ENCODE measurements at places on chromosomes 13 and 19.

DNA sequence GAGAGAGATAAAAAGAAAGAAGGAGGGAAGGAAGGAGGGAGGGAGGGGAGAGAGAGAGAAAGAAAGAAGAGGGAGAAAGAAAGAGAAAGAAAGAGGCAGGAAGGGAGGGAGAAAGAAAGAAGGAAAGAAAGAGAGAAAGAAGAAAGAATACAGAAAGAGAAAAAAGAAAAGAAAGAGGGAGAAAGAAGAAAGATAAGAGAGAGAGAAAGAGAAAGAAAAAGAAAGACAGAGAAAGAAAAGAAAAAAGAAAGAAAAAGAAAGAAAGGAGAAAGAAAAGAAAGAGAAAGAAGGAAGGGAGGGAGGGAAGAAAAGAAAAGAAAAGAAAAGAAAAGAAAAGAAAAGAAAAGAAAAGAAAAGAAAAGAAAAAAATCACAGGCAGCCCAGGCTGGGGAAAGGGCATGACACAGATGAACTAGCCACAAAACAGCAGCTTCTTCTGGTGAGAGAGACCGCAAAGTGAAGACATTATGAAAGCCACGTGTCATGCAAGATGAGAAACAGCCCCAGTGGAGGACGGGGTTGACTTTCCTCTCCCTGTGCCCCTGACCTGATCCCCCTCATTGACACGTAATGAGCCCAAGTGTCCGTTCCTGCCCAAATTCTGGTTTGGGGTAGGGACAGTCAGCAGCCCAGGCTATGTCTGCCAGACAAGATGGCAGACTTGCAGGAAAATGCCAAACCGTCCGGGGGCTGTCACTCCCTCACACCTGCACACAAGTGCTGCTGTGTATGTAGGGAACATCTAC is 102.1 kb downstream of the INSR start:
- DNase-seq = no peak

DNA sequence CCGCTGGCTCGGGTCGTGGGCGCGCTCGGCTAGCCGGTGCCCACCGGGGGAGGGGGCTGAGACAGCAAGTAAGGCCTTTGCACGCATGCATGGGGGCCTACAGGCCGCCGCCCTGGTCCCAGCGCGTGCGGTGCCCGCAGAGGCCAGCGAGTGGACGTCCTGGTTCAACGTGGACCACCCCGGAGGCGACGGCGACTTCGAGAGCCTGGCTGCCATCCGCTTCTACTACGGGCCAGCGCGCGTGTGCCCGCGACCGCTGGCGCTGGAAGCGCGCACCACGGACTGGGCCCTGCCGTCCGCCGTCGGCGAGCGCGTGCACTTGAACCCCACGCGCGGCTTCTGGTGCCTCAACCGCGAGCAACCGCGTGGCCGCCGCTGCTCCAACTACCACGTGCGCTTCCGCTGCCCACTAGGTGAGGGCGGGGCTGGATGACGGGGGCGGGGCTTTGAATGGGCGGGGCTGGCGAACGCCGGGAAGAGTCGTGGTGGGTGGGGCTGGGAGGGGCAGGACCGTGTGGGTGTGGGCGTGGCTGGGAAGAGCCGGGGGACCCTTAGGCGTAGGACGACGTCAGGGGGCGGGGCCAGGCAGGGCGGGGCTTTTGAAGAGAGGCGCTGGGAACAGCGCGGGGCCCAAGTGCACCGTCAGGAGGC is 2.1 kb downstream of the CILP2 start:
- DNase-seq = no peak

DNA sequence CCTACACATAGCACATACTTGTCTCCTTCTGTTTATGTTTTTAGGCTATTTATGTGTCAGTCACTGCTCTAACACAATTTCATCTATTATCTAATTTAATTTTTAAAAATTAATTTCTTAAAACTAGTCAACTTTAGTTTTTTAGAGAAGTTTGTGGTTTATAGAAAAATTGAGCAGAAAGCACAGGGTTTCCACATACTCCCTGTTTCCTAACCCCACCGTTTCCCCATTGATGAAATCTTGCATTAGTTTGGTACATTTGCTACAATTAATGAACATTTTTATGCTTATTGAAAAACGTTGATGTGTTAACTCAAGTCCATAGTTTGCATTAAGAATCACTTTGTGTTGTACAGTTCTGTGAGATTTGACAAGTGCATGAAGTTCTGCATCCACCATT is 53.5 kb downstream of the TNFSF13B start:
- no peak for DNase-seq

- DNase-seq = no peak
Measured at GRCh38 chr13:42356184-42356575, 84.2 kb downstream of the AKAP11 start.

DNA sequence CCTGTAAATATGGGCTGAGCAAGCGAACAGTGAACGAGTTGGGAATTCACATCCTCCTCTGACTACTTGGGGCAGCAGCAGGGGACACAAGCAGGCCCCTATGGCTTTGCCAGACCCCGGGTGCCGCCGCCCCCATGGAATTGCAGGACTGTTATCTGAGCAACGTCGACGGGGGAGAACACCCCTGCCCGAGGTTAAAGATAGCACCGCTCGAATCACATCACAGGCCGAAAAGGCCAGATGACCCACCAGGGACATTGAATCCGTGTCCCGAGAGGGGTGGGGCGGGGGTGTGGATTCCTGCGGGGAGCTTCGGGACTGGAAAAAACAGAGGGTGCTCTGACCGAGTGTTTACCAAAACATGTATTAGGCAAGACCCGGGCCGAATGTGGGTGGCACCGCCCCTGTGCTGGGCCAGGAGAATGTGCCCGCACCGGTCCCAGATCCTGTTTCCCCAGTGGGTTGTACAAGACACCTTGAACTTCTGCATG is 9.1 kb downstream of the FEM1A start:
- peak; percentile 39 for DNase-seq

DNA sequence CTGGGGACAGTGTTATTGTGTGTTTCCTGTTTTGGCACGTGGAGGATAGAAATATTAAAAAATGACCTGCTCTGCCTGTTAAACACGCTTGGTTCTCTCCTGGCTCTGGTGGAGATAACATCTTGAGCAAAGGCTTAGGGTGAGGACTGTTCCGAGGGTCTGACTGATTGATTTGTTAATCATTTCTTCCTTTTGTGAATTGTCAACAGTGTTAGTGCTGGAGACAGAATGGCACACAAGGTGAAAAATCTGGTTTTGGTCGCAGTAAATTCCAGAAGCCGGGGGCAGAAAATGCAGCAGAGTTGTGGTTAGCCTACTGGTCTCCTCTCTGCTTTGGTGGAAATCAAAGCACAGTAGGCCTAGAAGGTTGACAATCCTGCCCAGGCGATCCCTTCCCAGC is 163.6 kb downstream of the FGF9 start:
- DNase-seq = peak; percentile 18

- no peak for DNase-seq
Measured at GRCh38 chr13:95956589-95957148, 96.5 kb downstream of the UGGT2 start.

- DNase-seq = no peak
Measured at GRCh38 chr13:61727767-61728166, 312.1 kb upstream of the PCDH20 start.

DNA sequence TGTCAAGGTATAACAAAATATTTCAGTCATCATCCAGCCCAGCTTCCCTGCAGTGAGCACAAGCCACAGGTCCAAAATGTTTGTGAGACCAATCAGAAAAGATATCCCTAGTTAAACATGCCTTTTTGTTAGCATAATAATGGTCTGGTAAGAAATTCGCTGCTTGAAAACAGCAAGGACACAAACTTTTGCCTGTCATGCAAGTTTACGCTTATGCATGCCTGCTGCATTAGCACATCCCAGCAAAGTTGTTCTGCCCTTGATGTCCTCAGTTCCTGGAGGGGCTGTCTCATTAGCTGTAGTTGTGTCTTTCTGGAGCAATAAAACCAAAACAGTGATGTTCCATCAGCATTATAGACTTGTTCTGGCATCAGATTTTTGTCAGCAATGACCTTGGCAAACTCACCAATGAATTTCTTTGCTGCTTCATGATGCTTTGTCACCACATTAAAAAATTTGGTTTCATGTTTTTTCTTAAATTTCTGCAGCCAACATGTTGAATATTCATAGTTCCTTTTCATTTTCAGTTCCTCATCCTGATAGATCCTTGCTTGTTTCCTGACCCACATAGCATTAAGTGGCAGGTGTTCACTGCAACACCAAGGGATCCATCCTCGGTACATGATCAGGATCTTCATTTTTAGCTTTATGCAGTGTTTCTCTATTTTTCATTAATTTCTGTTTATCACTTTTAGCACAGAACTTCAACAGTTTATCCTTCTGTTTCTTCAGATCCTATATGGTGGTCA is 72.0 kb upstream of the GPR183 start:
- no peak for DNase-seq

DNA sequence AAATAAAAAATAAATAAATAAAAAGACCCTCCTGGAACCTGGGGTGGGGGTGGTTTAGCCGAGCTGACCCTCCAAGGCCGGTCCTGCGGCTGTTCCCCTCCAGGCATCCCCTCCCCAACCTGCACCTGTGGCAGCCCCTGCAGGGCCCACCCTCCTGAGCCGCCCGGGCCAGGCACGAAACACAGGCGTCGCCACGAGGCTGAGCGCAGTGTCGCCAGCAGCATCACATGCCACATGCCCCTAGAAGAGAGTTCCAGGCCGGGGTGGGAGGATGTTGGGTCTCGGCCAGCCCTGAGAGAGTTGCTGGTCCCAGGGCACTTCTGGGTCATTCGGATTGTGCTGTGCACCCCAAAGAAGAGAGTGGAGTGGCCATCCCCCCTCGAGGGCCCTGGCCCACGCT is 82.0 kb downstream of the KDM4B start:
- DNase-seq = no peak

- no peak for DNase-seq
Measured at GRCh38 chr19:9995084-9995483, 15.2 kb downstream of the COL5A3 start.

DNA sequence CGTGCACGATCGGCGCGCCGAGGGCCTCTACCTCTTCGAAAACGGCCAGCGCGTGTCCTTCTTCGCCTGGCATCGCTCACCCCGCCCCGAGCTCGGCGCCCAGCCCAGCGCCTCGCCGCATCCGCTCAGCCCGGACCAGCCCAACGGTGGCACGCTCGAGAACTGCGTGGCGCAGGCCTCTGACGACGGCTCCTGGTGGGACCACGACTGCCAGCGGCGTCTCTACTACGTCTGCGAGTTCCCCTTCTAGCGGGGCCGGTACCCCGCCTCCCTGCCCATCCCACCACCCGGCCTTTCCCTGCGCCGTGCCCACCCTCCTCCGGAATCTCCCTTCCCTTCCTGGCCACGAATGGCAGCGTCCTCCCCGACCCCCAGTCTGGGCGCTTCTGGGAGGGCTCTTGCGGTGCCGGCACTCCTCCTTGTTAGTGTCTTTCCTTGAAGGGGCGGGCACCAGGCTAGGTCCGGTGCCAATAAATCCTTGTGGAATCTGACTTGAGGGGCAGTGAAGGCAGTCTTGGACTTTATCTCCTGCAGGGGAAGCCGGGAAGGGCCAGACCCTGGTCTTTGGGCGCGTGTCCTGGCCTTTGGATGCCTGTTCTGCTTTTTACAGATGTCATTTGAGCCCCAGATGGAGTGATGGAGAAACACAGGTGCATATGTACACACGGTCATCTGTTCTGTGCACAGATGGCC is 2.2 kb downstream of the CLEC11A start:
- no peak for DNase-seq

GRCh38 chr13:40981361-40981760 is 37.8 kb downstream of the ELF1 start:
- DNase-seq = no peak

GRCh38 chr13:59906413-59907049 is 257.2 kb downstream of the DIAPH3 start:
- DNase-seq = no peak

DNA sequence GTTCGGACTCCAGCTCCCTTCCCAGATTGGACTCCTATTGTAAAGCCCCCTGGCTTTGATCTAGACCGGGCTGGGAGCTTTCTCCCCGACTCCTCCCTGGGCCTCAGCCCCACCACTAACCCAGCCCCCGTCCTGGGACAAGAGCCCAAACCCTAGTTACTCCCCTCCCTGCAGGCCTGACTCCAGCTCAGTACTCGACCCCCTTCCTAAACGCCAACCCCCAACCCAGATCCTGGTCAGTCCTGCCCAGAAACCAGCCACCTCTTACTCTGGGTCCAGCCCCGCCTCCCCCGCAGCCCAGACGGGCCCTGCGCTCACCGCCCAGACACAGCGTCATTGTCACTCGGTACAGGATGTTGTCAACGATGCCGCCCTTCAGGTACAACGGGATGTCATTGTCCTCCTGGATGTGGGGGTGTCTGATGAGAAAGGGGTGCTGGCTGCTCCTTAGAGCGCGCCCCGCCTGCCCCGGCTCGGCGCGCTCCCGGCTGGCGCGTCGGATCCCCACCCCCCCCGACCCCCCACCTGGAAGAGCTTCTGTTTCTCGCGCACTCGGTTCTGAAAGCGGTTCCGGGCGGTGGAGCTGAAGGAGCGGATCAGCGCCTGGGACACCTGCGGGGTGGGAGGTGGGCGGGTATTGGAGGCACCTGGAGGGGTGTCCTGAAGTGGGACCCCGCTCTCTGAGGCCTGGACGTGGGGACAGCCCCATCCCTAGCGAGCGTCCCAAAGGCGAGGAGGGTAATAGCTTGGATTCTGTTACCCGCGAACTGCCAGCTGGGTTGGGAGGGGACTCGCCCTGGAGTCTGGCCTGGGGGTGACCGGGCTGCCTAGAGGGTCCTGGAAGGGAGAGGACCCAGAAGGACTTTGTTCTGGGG is 866 bp downstream of the COX7A1 start:
- DNase-seq = no peak

GRCh38 chr13:112728375-112729126 is 38.7 kb downstream of the ATP11A start:
- no peak for DNase-seq

DNA sequence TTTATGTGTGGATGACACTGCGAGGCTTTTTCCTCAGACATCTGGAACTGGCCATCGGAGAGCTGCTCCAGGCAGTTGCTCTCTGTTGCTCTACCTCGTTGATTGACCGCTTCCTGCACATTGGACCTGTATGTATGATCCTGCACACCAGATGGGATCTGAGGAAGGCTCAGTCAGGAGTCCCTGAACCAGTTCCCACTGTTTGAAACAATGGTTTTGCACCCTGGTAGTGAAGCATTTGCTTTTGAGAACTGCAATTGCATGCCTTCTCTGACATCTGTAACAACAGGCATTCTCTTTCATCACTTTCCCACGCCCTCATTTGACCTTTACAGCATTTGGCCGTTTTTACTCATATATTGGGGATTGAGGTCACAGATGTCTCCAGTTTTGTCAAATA is 61.1 kb upstream of the NPAS1 start:
- DNase-seq = no peak

DNA sequence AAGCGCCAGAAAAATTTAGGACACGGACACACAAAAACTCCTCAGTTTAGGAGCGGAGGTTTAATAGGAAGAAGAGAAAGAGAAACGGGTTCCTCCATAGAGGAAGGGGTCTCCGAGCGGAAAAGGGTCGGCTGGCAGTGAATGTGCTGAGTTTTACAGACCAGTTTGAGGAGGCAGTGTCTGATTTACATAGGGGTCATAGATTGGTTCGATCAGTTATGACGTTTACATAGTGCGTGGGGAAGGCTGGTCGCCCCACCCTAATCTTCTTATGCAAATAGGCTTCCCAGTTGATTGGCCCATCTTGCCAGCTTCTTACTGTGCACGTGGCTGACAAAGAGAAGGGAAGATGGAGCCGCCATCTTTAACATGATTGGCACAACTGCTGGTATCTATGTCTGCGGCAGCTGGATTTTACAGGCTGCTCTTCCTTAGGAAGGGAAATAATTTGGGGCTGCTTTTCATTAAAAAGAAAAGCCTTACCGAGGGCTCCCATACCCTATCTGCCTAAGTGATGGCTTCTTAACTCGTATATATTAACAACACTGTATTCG is 1.2 kb upstream of the ZNF225 start:
- peak; percentile 13 for DNase-seq

All from LNCaP clone FGC (cell line).